ENCODE measurements at places on chromosomes 3 and 15. TPM values are rescaled to one million over a fixed set of nuclear protein-coding genes. Genes with fewer than 3 reads are reported as not detected.

- DNase-seq = no peak
These were observed 1.3 kb downstream of the GABRA5 start for GRCh38 chr15:26868029-26868685.

DNA sequence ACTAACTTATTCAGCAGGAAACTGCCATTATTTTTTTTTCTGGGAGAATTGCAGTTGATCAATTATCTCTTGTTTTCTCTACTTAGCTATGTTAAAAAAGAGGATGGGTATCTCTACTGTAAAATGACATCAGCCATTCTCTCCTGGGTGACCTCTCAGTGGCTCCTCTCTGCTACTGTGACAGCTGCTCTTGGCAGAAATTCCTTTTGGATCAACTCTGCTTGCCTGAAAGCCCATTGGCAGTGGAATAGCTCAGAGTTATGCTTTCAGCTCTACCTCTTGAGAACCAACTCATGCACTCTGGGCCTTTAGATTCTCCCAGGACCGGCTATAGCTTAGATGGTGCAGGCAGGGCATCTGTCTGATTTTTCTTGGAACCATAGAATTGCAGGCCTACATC is 99.9 kb upstream of the GAP43 start:
- no peak for DNase-seq

- DNase-seq = no peak
These were observed 16.8 kb downstream of the HSPBAP1 start for GRCh38 chr3:122776675-122777468.

DNA sequence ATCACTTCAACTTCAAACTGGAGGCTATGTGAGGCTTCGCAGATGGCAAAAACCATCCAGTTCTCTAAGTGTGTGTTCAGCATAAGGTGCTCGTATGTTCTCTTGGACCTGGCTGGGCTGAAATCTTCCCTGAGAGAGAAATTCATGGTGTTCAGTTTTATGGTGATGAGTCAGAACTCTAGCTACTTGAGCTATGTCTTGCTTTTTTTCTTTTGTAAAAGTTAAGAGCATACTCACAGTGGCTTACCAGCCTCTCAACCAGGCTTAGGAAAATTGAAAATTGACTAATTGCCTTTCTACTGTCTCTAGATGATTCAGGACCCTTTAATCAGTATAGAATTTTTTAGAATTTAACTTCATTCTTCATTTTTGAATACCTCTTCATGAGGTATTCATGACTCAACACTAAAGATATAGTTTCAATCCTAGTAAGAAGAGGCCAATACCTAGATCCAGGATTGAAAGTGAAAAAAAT is 617.5 kb downstream of the TBL1XR1 start:
- no peak for DNase-seq

GRCh38 chr3:180002006-180002405 is 34.7 kb downstream of the PEX5L start:
- no peak for DNase-seq

- DNase-seq = no peak
These were observed 162.1 kb downstream of the FOXP1 start for GRCh38 chr3:71421475-71421819.

SLC22A13 gene
- total RNA-seq = 0.25 TPM

NDUFAF3 gene
- 129 TPM for total RNA-seq

Data from ovary (tissue), 10 donors.